Type B pancreatic cell (in vitro differentiated cells): ENCODE measurements at places on chromosomes 5 and 9.

GRCh38 chr9:80698725-80699410 is 990.5 kb downstream of the TLE1 start:
- DNase-seq = no peak

DNA sequence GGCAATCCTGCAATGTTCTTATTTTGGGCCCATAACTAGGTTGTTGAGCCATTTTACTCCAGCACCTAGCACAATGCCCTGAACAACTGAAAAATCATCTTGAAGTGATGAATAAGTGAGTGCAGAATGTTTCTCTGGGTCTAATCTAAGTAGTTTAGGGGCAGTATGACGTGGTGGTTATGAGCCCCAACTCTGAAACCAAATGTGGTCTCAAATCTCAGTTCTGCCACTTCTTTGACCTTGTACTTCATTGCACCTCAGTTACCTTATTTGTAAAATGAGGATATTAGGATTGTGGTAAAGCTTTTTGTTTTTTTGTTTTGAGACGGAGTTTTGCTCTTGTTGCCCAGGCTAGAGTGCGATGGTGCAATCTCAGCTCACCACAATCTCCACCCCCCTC is 80.9 kb upstream of the SNX2 start:
- no peak for DNase-seq

GRCh38 chr5:118029807-118030206 is 958.5 kb downstream of the DTWD2 start:
- no peak for DNase-seq

- DNase-seq = no peak
Measured at GRCh38 chr5:83368835-83369234, 102.7 kb upstream of the VCAN start.

GRCh38 chr9:128412120-128412790 is 8.4 kb upstream of the CERCAM start:
- peak; percentile 90 for DNase-seq

DNA sequence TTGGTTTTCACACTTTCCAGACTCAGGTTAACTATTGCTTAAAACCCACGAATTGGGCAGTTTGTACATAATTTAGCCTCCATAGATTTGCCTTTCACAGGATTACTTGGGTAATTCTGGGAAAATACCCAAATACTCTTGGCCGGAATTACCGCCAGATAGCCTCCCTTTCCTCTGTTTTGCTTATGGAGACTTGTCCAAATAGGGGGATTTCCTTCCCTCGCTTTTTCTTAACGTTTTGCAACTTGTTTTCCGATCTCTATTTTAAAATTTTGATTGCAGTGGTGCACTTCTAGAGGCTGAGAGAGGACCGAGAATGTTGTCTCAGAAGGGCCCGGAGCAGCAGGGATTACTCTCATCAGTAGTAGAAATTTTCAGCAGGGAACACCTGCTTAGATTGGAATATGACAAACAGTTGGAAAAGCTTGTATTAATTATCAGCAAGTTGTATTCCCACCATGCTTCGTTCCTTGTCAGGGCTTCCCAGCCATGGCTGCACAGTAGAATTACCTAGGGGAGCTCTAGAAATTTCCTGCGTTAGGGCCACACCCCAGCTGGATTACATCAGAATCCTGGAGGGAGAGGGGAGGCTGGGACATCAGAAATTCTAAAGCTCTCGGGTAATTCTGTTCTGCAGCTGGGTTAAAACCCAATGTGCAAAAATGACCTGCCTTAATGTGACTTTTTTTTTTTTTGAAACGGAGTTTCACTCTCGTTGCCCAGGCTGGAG is 329.1 kb downstream of the SH3GL2 start:
- no peak for DNase-seq

- peak; percentile 78 for DNase-seq
Measured at GRCh38 chr5:72956324-72957140, 691 bp downstream of the FCHO2 start.

GRCh38 chr5:57681942-57682341 is 199.3 kb upstream of the ACTBL2 start:
- DNase-seq = no peak

DNA sequence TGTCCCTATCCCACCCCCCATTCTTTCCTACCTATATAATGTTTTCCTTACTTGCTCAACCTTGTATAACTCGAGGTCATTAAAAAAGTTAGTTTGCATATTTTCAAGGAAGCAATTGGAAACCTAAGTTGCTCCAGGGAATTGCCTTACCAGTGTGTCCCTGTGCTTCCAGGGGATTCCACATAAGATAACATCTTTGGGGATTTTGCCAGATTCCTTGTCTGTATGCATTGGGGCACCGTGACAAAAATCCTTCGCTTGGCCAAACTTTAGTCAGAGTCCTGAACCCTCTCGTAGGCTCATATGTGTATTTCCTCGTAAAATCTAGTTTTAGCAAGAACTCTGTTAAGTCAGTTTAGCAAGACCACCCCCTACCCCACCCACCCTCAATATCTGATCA is 14.7 kb upstream of the OSMR start:
- DNase-seq = no peak

DNA sequence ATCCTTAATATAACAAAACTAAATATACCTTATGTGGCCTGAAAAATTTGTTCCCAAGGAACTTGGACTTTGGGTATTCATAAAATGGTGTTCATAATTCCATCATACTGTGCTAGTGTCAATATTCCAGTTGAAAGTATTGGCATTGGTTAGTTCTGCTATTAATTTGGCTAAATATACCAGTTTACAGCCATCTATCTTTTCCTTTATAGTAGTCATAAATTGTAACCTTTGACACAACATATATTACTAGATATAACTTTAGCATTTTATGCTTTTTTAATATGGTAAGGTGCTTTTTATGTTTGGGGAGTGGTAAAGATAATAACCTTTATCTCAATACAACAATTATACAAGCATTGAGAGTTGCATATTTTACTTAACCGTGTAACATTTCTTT is 23.7 kb downstream of the SPATA31D1 start:
- DNase-seq = no peak

- DNase-seq = no peak
Measured at GRCh38 chr5:96329886-96330529, 103.0 kb downstream of the PCSK1 start.

- no peak for DNase-seq
Measured at GRCh38 chr5:95861864-95862561, 39.5 kb upstream of the GLRX start.

- DNase-seq = no peak
Measured at GRCh38 chr9:36755019-36755418, 182.3 kb downstream of the MELK start.
